ENCODE measurements at places on chromosomes 2 and 18.

DNA sequence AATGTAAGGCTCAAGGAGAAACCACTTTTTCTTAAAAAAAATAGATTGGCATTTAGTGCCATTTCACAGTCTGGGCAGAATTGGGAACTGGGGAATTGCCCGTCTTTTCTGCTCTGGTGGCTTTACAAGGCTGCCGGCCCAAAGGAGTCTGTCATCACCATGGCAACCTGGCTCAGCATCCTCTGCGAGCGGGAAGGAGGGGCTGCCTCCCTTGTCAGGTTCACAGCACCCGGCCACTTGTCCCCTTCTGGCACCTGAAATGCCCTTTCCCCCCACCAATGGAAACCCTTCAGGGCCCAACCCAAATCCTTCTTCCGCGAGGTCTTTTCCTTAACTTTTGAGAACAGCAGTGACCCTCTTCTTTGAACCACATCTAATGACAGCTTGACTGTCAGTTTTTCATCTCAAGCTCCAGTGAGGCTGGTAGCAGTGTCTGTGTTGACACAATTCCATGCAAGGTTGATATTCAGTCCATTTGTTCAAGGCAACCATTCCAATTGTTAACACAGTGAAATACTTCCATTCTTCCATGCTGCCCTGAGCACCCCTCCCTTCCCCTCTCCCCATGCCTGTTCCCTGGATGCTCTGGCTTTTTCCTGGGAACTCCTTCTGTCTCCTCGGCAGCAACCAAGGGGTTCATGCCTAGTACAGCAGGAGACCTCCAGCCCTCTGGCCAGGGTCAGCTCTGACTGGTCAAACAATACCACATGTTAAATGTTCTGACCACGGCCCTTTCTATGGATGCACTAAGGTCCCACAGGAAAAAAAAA, 79.6 kb downstream of the DNER start:
- no peak for DNase-seq

- DNase-seq: no peak
These were observed 15.5 kb downstream of the LPIN2 start for GRCh38 chr18:2997429-2997828.

GRCh38 chr2:215850380-215850779, 163.0 kb downstream of the MREG start:
- no peak for DNase-seq

DNA sequence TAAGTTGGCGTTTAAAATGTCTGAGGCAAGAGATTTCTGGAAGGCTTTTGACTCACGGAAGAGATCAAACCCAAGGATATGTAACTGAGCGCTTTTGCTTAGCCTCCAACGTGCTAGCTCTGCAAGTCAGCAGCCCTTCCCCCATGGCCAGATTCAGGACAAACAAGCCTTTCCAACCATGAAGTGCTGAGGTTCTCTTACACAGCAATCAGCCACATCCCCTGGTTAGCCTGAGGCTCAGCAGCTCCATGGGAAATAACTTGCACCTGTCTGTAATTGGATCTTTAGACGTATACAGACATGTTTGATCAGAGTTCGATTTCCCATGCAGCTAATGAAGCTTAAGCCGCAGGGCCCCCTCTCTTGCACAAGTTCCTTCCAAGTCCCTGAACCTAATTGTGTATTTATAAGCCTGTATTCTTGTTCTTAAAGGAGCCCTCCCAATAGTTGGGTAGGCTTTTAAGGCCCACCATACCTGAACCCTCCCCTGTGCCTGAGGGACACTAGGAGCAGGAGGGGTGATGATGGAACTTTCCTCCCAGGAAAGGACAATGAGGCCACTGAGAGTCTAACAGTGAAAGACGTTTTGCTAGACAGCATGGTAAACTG, 2.1 kb upstream of the TMEM131 start:
- DNase-seq: no peak

DNA sequence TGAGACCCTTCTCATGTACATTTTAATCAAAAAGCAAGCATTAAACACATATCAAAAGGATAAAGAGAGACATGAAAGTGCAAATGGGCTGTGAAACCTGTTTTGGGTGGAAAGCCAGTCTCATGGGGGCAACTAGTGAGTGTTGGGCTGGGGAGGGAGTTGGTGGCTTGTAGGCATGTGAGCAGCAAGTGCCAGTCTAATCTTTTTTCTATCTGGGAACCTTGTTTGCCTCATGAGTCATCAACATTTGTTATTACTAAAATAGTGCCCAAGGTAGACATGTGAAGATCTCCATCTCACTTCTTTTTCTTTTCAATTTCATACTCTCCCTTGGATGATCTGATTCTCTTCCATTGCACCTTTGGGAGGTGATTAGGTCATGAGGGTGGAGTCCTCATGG, 613.9 kb upstream of the GYPC start:
- no peak for DNase-seq
